Natural killer cell (primary cell): ENCODE measurements at places on chromosomes 2 and 18.

DNA sequence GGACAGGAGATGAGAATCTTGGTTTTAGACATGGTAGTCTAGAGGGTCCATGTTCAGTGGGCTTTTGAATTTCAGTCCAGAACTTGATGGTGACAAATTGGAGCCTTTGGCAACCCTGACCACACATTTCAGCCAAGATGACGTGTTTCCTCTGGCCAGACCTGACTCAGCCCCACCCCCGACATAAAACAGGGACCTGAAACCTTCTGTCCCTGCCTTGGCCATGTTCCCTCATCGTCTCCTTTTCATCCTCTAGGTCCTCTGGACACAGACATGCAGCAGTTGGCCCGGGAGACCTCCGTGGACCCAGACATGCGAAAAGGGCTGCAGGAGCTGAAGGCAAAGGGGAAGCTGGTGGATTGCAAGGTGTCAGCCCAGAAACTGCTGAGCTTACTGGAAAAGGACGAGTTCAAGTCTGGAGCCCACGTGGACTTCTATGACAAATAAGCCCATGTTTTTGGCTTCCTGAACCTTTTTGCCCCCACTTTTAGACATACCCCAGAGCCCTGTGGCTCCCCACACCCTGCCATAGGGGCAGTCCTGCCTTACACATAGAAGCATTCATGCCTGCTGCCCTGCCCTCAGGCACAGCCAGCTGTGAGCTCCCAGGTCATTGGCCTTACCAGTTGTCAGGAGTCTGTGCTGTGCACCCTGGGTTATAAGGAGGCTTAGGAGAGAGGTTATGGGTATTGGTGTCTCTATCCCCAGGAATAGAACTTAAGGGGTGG, 4.0 kb downstream of the SPR start:
- DNase-seq = no peak

DNA sequence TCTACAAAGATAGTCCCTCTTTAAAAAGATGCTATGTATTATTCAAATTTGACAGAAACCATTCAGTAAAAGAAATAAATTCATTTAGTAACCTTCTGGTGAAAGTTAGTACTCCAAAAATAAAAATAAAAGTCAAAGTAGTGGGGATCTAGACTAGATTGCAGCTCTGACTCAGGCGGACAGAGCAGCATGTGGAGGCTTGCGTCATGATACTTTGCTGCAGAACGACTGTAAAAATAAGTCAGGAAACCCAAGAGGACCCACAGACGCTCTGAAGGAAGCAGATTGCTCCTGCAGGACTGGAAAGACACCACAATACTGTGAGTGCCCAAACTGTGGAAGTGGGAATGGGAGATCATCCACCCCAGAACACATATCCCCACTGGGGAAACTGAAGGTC, 301.9 kb downstream of the RIT2 start:
- no peak for DNase-seq

DNA sequence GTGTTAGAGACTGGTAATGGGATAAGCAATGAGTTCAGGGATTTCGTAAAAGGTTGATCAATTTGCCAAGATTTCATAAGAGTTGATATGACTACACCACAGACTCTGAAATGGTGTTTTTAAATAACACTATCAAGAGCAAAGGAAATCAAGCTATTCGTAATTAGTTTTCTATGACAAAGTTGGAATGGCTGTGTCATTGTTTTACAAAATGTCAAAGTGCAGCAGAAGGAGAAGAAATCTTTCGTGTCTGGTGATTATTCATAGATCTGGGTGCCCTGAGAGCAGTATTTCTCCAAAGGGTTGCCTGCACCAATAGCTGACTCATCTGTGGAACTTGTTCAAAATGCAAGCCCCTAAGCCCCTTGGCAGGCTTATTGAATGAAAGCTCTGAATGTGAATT, 70.1 kb downstream of the NABP1 start:
- DNase-seq = no peak

DNA sequence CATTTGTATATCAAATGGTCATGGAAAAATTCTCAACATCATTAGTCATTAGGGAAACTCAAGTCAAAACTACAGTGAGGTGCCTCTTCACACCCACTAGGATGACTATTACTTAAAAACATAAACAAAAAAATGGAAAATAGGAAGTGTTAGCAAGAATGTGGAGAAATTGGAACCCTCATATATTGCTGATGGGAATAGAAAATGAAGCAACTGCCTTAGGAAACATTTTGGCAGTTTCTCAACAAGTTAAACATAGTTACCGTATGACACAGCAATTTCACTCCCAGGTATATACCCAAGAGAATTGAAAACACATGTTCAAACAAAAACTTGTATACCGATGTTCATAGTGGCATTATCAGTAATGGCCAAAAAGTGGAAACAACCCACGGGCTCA, 18.1 kb upstream of the CYP26B1 start:
- no peak for DNase-seq

GRCh38 chr2:224111576-224111975, 72.5 kb upstream of the SERPINE2 start:
- no peak for DNase-seq

GRCh38 chr2:10931710-10932255, 20.0 kb downstream of the KCNF1 start:
- DNase-seq = no peak

DNA sequence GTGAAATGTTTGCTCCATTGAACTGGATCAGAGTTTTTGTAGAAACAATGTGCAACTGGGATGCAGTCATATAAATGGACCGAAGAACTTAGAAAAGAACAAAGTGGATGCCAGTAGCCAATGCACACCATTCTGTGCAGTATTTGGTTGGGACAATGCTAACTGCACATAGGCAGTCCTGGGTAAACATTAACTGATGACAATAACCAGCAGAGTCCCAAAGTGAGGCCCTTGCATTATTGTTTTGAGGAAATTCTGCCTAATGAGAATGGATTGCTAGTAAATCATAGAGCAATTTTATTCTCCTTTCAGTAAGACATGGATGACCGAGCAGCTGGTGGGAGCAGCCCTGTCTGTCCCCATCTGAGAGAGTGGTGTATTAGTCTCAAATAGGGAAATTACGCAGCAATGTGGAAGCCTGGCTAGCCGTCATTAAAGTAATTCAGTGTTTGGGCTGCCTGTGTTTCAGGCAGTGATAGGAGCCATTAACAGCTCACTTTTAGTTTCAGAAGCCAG, 94.9 kb downstream of the KCTD1 start:
- DNase-seq = no peak

DNA sequence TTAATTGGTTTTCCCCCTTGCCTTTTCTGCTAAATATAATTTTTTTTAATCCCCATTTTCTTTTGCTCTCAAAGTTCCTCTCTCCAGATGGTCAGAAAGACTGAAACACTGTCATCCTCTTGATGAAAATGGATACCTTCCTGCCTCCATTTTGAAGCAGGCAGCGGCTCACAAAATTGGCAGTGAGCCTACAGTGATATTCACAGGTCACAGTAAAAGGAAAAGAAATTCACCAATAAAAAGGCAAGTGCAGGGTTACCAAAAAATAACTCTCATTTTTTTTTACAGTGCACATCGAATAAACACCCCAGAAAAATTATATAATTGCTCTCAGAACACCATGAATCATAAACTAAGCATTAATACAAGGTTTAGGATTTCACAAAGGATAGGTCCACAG, 307.5 kb downstream of the TCF4 start:
- no peak for DNase-seq

- DNase-seq = no peak
Observed at GRCh38 chr2:13067508-13067907, 350.8 kb downstream of the TRIB2 start.

GRCh38 chr2:98093146-98093545, 6.2 kb downstream of the VWA3B start:
- no peak for DNase-seq

- DNase-seq = no peak
Observed at GRCh38 chr2:238558456-238559099, 131.9 kb downstream of the ASB1 start.

DNA sequence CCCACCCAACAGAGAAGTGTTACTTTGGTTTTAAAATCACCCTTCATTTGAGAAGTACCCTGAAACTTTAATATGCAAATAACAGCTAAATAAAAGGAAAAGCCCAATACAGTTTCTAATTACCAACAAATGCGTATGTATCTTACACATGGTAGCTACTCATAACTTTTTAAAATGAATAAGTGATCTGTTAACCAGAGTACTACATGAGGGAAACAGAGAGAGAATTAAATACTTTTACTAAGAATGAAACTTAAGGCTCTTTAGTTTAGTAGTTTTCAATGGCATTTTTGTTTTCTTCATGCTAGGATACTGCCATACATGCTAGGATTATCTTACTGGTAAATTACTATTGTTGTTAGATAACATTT, 39.1 kb upstream of the NABP1 start:
- DNase-seq = no peak

GRCh38 chr18:35577045-35577848, 4.3 kb upstream of the GALNT1 start:
- DNase-seq = no peak

- no peak for DNase-seq
Observed at GRCh38 chr2:201470821-201471731, 19.5 kb downstream of the STRADB start.

- DNase-seq = no peak
Observed at GRCh38 chr2:96252526-96252925, 13.3 kb downstream of the TMEM127 start.

DNA sequence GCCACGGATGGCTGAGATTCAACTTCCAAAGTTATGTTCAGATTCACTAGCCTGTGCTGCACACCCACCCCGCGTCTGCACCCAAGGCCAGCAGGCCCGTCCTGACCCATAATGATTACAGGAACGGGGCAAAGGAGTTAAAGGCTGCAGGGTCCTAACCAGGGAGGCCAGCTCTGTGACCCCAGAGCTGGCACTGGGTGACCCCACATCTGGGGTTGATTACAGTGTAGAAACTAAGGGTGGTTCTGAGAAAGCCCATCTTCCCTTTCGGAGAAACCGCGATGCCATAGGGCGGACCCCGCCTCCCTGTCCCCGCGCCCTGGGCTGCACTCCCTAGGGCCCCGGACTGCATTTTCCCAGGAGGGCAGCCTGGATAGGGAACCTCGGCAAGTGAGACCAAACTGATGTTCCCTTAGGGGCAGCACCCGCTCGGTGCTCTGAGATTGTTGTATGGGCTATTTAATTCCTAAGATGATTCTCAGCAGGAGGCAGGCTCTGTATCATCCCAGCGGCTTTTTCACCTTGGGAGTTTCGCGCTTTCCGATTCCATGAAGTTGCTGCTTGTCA, 2.2 kb upstream of the GPR148 start:
- no peak for DNase-seq

DNA sequence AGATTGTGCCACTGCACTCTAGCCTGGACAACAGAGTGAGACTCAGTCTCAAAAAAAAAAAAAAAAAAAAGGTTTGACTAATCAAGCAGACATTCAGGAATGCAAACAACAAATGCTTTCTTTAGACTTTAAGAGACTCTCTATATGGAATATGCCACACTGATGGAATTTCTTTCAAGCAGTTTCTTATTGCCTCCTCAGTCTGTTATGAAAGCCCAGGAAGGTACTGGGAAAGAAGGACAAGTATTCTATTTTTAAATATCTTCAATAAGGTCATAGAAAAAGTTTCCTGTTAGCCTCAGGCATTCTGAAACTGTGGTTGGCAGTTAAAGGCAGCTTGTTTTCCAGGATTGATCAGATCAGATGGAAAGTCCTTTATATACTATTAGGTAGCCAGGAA, 241.6 kb downstream of the PIK3C3 start:
- DNase-seq = no peak

- no peak for DNase-seq
Observed at GRCh38 chr2:146666340-146666739, 1178.5 kb upstream of the ACVR2A start.

DNA sequence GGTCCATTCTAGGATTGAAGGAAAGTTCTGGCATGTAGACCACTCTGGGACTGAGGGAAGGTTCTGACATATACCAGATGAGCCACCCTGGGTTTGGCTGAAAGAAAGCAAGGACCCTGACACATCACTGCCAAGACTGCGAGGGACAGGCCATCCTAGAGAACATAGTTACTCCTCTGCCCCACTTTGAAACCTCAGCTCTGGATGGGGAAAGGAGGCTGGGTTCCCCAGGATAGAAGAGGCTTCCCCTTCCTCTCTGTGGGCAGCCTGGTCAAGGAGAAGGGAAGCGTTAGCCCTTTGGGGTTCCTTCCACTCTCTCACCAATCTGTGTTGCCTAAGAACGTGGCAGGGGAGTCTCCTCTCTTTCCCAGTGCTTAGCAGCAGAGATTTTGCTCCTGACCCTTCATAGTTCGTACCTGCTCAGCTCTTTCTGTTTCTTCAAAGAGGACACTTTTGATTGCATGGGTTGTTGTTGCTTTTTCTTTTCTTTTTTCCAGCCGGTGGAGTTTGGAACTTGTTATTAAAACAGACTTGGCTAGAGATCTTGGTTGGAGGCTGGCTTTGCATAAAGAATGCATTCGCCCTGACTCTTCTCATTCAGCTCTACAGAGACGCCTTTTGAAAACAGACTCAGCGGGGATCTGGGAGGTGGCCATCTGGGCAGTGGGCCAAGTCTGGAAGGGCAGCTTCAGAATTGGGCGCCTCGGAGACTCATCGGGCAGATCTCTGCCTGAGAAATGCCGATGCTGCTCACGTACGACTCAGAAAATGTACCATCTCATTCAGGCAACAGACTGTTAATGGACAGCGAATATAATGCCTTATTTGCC, 166.1 kb downstream of the CLIP4 start:
- no peak for DNase-seq

DNA sequence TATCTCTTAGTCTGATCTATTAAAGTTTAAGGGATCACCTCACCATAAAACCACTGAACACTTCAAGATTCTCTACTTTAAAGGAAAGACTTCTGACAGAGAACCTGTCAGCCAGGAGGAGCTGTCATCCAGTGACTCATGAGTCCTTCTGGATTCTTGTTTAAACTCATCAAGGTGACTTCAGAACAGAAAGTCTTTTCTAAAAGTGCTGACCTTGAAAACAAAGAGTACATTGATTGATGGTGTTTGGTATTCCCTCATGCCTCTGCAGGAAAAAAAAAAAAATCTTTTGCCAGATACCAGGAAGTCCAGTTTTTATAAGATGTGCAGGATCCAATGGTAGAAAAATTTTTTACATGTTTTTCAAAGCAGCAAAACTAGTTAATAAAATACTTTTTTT, 12.3 kb downstream of the DSG2 start:
- DNase-seq = no peak

GRCh38 chr2:36393738-36394256, 38.2 kb downstream of the CRIM1 start:
- DNase-seq = no peak

GRCh38 chr2:223005496-223005895, 46.5 kb upstream of the KCNE4 start:
- DNase-seq = no peak

GRCh38 chr2:218482651-218483050, 63.7 kb downstream of the VIL1 start:
- no peak for DNase-seq

GRCh38 chr18:48715711-48716361, 177.0 kb downstream of the CTIF start:
- DNase-seq = no peak
